ENCODE measurements at places on chromosomes 1 and 21.
A peak's percentile ranks its signal among the peaks of the same experiment; 100 is the strongest.

GRCh38 chr1:22208268-22208972, 65.5 kb upstream of the WNT4 start:
- DNase-seq: no peak

GRCh38 chr1:75092141-75092540, 42.0 kb upstream of the LHX8 start:
- no peak for DNase-seq

GRCh38 chr1:26833432-26834405, 7.2 kb downstream of the ZDHHC18 start:
- DNase-seq: peak; percentile 71

GRCh38 chr1:204274446-204274845, 60.7 kb upstream of the GOLT1A start:
- no peak for DNase-seq
